Sigmoid colon (tissue), 7 donors: ENCODE measurements at places on chromosomes 6 and 20. TPM values are rescaled to one million over a fixed set of nuclear protein-coding genes. Genes with fewer than 3 reads are reported as not detected.
A peak's percentile ranks its signal among the peaks of the same experiment; 100 is the strongest.

DNA sequence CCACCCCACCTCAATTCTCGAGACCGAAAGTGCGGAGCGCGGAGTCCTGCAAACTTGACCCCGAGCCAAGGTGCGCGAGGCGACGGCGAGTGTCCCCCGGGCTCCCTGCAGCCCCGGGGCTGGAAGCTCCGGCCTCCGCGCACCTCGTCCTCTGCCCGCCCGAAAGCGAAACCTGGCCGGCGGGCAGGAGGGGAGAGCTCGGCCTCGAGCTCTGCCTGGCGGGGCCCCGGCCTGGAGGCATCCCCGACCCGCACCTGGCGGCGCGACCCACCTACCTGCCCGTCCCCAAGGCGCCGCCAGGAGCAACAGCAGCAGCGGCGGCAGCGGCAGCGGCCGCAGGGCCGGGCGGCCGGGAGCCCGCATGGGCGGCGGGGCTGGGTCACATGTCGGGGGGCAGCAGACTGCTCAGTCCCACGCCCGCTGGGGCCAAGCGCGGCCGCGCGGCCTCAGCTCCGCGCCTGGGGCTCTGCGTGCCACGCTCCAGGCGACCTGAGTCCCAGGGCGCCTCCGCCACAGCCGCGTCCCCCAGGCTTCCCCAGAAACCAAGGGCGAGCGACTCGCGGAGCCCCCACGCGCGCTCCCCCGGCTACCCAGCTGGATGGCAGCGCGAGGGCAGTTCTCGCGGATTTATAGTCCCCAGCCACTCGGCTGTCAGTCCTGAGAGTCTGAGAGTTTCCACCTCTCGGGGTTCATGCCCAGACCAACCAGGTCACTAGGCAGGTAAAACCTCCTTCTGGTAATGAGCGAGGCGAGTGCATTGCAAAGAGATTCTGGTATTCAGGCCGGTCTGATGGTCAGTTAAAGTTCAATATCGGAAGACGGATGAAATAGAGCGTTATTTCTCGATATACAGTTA is at the start of gene IL20RA:
Gene IL20RA, minus strand, starts transcription at position 600 of the 856 bp plus-strand sequence. Its CDS starts 237 bp downstream, at position 363.
- no peaks in the 10 kb centered on the region for H3K36me3 ChIP-seq
- H3K4me3 ChIP-seq = peak within 1 kb of the TSS; percentile 72
- no peaks in the 10 kb centered on the region for H3K4me1 ChIP-seq
- peak within 1 kb of the TSS; percentile 55 for H3K27ac ChIP-seq
- DNase-seq = peak; percentile 69

- no peaks in the 10 kb centered on the region for H3K27me3 ChIP-seq
- no peak overlapping the region for H3K4me3 ChIP-seq
- H3K27ac ChIP-seq = no peak overlapping the region
- DNase-seq = no peak
Measured at GRCh38 chr20:34124469-34125249, 12.6 kb upstream of the EIF2S2 start.

DNA sequence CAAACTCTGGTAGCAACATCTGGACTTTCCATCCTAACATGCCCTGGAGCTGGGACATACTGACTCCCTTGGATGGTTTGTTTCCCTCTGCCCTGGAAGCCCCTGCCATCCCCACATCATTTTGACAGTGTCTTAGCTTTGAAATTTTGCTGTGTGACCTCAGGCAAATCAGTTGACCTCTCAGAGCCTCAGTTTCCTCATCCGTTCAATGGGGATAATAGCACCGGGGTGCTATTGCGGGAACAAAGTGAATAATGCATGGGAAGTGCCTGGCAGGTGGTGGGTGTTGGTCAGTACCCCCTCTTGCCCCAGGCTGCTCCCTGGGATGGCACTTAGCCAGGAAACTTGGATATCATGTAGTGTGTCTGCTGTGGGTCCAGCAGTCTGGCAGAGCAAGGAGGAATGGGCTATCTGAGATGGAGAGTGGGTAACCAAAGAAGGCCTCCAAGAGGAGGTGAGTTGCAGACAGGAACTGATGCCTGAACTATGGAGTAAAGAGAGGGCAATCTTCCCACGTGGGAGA is 88.6 kb downstream of the MRPL14 start:
- no peaks in the 10 kb centered on the region for H3K27me3 ChIP-seq
- H3K27ac ChIP-seq = no peak overlapping the region
- H3K4me1 ChIP-seq = peaks cover 31% of the 10 kb centered on the region
- H3K36me3 ChIP-seq = no peaks in the 10 kb centered on the region

DNA sequence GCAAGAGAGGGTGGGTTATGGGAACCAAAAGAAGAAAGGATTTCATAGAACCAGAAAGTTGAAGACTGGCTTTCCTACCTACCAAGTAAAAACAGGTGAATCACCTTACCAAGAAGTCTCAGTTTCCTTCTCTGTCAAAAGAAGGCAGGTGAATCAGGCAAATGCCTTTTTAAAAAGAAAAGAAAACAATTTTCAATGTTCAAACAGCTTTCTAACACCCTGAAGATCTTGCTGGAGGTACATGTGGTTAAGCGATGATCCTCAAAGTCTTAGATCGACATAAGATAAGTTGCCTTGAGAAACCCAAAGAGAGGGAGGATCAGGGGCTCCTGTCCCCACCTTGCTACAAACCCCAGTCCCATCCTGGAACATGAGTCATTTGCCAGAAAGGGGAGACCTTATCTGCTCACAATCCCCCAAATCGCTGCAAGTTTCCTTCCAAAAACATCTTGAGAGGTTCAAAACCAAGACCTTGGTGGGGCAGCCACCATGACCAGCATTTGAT is 71.6 kb downstream of the NFATC2 start:
- no peaks in the 10 kb centered on the region for H3K36me3 ChIP-seq
- no peak for DNase-seq
- H3K27ac ChIP-seq = no peak overlapping the region
- H3K4me3 ChIP-seq = no peak overlapping the region
- H3K4me1 ChIP-seq = peaks cover 14% of the 10 kb centered on the region

DNA sequence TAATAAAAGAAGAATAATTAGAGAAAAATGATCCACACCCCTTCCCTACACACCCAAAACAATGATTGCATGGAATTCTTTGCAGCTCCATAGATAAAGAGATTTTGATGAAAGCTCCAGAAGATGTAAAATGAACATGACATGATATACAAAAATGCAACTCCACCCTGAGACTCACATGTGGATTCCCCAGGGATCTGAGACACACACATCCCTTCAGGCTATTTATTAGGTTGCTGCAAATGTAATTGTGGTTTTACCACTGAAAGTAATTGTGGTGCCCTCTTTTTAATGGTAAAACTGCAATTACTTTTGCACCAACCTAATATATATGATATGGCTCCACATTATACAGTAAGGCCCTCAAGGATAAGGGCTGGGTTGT is 40.4 kb upstream of the TBC1D7 start:
- H3K4me1 ChIP-seq = no peaks in the 10 kb centered on the region
- no peak overlapping the region for H3K27ac ChIP-seq
- peaks cover 9% of the 10 kb centered on the region for H3K36me3 ChIP-seq
- no peak for DNase-seq
- H3K27me3 ChIP-seq = no peaks in the 10 kb centered on the region

DNA sequence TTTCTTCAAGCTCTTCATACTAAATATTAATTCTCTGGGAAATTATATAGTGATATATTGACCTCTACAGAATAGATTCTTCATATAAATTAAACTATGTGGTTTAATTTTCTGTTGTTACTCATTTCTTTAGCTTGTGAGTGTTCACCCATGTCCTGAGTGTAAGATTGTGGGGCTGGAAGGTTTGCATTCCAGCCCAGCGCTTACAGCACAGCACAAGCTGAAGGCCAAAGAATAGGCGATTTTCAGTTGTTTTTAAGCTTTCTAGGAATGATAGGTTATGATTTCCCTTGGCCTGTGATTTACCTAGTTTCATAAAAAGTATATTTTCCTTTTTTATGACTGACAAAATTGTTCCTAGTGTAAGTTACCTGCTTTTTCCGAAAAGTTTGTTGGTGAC is 194.1 kb downstream of the PLCB1 start:
- no peak for DNase-seq
- no peaks in the 10 kb centered on the region for H3K36me3 ChIP-seq
- no peak overlapping the region for H3K4me3 ChIP-seq
- H3K27ac ChIP-seq = no peak overlapping the region
- no peaks in the 10 kb centered on the region for H3K4me1 ChIP-seq
- no peaks in the 10 kb centered on the region for H3K27me3 ChIP-seq

DNA sequence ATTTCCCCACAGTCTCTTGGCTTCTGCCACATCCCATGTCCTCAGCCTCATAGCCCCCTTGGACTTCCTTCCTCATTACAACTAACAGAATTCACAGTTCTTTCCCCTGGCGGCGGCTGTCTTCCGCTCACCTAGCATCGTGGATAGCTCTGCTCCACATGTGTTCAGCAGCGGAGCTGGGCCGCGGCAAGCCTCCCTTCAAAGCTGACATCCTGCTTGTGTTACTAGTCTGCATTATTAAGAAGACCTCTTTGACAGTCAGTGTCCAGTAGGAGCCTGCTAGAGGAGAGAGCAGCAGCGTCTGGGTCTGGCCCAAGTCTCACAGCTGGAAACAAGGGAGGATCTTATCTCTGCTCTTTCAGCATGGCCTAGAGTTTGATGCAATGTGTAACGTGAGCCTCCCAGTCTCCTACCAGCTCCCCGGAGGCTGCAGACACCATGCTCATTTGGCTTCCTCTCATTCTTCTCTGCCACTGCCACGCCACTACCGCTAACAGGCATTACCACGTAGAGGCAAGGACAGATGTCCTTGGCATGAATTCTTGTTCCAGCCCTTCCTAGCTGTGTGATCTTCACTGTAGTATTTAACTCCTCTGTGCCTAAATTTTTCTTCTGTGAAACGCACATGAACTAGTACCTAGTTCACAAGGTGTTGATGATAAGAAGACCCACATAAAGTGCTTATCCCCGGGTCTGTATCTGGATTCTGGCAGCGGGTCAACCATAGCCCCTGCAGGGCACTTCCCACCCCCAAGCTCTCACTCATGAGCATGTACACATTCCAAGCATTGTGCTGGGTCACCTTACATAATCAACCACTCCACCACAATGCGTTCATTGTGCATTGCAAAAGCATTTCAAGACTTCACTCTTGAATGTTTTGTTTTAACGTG is 107.1 kb upstream of the BACH2 start:
- no peaks in the 10 kb centered on the region for H3K36me3 ChIP-seq
- H3K4me3 ChIP-seq = no peak overlapping the region
- no peak overlapping the region for H3K27ac ChIP-seq
- no peaks in the 10 kb centered on the region for H3K27me3 ChIP-seq
- no peak for DNase-seq

GRCh38 chr6:127635091-127635490 is 58.1 kb downstream of the C6orf58 start:
- no peaks in the 10 kb centered on the region for H3K4me1 ChIP-seq
- DNase-seq = no peak
- no peaks in the 10 kb centered on the region for H3K27me3 ChIP-seq
- no peak overlapping the region for H3K27ac ChIP-seq

DNA sequence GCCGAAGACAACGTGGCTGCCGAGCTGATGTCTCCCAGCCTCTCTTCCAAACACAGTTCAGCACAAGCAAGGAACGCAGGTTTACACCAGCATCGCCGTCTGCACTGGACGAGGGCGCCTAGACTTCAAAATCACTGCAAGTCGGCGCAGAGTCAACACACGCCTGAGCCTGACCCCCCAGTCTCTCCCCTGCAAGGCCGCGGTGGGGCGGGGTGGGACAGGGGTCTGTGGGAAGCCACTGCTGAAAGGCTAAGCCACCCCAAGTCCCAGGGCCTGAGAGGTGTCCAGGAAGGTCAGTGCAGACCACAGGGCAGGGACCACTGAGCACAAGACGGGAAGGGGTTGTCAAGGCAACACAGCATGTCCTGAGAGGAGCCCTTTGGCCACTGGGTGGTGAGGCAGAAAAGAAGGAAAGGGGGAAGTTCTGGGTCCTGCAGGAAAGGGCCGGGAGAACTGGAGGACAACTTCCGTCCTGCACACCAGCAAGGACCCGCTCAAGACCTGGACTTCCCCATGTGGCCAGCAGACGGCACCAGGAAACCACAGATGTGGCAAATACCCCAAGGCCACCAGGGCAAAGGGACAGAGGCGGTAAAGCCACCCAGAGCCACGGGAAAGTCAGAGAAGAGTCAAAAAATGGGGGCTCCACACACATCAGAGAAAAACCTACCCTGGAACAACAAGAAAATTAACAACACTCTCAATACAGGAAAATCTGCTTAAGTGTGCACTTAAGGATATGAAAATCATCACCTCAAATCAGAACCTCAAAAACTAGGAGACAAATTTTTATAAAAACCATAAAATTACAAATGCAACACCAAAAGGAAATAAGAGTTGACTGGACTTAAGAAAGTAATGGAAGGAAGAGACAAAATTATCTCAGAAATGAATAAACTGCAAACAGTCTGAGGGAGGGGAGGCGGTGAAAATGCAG is 84.8 kb downstream of the TAF4 start:
- no peak for DNase-seq
- H3K27me3 ChIP-seq = no peaks in the 10 kb centered on the region
- H3K4me1 ChIP-seq = no peaks in the 10 kb centered on the region
- no peak overlapping the region for H3K4me3 ChIP-seq
- H3K27ac ChIP-seq = no peak overlapping the region

DNA sequence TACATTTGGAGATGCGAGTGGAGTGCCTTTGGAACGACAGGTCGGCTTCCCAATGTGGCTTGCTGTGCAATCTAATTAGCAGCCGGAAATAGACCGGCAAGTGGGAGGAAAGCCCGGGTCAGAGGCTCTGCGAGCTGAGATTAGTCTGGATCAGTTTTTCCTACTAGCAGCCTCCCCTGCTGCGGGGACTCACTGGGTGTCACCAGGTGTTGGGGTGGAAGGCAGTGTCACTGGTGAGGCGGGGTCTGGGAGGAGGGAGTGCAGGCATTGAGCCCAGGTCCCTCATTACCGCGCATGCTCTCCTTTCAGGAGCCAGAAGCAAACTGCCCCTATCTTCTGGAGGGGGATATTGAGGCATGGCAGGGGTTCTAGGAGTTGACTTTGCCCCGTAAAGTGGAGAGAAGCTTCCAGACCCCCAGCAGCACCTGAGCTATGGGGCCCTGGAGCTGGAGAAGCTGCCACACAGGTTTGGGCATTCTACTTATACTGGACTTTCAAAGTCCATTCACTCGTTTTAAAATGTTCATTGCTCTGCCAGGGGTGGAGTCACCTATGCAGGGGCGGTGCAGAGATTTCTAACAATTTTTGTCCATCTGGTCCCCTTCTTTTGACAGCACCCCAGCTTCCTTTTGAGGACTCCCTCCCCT is 11.0 kb downstream of the SULF2 start:
- H3K27ac ChIP-seq = peak overlapping the region; percentile 71
- H3K4me1 ChIP-seq = peaks cover 26% of the 10 kb centered on the region
- no peak overlapping the region for H3K4me3 ChIP-seq
- no peaks in the 10 kb centered on the region for H3K27me3 ChIP-seq

- peak; percentile 34 for DNase-seq
- H3K36me3 ChIP-seq = no peaks in the 10 kb centered on the region
- H3K27ac ChIP-seq = no peak overlapping the region
- H3K4me1 ChIP-seq = peaks cover 17% of the 10 kb centered on the region
- no peak overlapping the region for H3K4me3 ChIP-seq
- H3K27me3 ChIP-seq = no peaks in the 10 kb centered on the region
Measured at GRCh38 chr6:36618366-36619355, 24.5 kb downstream of the SRSF3 start.

GRCh38 chr6:28978959-28979561 is 26.1 kb downstream of the ZNF311 start:
- H3K4me3 ChIP-seq = no peak overlapping the region
- no peak overlapping the region for H3K27ac ChIP-seq
- H3K36me3 ChIP-seq = no peaks in the 10 kb centered on the region
- no peak for DNase-seq

- H3K27ac ChIP-seq = no peak overlapping the region
- no peaks in the 10 kb centered on the region for H3K4me1 ChIP-seq
- no peak for DNase-seq
- no peaks in the 10 kb centered on the region for H3K27me3 ChIP-seq
- H3K36me3 ChIP-seq = no peaks in the 10 kb centered on the region
- no peak overlapping the region for H3K4me3 ChIP-seq
Measured at GRCh38 chr6:142856624-142857232, 88.2 kb downstream of the HIVEP2 start.

NNAT gene
- not detected for polyA plus RNA-seq

MUC21 gene
- 0.19 TPM for polyA plus RNA-seq
